Esophagus squamous epithelium (tissue), 5 donors: ENCODE measurements at places on chromosomes 16 and 17.

- no peak for DNase-seq
Observed at GRCh38 chr17:49379926-49380325, 17.9 kb upstream of the ZNF652 start.

DNA sequence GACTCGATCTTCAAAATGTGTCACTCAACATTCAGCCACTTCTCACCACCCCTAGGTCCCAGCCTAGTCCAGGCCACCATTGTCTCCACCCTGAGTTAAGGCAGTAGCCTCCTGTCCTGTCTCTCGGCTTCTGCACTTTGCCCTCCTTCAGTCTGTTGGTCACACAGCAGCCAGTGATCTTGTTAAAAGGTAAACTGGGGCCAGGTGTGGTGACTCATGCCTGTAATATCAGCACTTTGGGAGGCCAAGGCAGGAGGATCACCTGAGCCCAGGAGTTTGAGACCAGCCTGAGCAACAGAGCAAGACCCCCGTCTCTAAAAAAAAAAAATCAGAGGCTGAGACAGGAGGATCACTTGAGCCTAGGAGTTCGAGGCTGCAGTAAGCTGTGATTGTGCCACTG is 25.8 kb downstream of the WWP2 start:
- no peak for DNase-seq

DNA sequence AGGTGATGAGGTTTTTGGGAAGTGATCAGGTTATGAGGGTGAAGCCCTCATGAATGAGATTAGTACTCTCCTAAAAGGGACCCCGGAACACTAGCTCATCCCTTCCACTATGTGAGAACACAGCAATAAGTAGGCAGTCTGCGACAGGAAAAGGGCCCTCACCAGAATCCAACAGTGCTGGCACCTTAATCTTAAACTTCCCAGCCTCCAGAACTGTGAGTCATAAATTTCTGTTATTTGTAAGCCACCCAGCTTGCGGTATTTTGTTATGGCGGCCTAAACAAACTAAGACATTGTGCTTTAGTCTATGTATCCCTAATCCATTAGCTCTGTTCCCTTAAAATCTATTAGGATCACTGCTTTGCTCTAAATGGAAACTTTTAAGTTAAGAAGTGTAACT is 8.5 kb downstream of the SLFN12 start:
- no peak for DNase-seq

DNA sequence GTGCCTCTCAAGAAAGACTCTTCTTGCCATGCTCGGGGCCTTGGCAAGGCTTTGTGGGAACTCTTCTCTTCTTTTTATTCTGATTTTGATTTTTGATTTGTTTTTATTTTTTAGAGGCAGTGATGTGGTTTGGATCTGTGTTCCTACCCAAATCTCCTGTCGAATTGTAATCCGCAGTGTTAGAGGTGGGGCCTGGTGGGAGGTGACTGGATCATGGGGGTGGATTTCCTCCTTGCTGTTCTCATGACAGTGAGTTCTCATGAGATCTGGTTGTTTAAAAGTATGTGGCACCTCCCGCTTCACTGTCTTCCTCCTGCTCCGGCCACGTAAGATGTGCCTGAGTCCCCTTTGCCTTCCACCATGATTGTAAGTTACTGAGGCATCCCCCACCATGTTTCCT is 281.4 kb downstream of the CPPED1 start:
- no peak for DNase-seq

DNA sequence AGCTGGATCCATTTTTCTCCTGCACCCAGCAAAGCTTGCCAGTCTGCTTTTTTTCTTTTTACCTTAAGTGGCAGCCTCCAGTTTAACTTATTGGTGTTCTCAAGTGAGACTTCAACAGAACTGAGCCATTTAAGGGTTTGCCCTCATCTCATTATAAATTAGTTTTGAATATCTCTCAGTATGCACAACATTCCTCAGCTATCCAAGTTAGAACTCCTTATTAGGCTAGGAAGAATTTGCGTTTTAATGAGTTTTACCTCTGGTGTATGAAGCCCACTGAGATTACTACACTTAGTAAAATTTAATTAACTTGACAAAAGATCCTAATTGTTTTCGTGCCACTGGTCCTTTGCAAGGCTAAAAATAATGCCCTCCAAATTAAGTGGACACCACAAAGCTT is 232.4 kb downstream of the CDH11 start:
- no peak for DNase-seq

- no peak for DNase-seq
Observed at GRCh38 chr17:83084621-83085056, 5.2 kb downstream of the METRNL start.

DNA sequence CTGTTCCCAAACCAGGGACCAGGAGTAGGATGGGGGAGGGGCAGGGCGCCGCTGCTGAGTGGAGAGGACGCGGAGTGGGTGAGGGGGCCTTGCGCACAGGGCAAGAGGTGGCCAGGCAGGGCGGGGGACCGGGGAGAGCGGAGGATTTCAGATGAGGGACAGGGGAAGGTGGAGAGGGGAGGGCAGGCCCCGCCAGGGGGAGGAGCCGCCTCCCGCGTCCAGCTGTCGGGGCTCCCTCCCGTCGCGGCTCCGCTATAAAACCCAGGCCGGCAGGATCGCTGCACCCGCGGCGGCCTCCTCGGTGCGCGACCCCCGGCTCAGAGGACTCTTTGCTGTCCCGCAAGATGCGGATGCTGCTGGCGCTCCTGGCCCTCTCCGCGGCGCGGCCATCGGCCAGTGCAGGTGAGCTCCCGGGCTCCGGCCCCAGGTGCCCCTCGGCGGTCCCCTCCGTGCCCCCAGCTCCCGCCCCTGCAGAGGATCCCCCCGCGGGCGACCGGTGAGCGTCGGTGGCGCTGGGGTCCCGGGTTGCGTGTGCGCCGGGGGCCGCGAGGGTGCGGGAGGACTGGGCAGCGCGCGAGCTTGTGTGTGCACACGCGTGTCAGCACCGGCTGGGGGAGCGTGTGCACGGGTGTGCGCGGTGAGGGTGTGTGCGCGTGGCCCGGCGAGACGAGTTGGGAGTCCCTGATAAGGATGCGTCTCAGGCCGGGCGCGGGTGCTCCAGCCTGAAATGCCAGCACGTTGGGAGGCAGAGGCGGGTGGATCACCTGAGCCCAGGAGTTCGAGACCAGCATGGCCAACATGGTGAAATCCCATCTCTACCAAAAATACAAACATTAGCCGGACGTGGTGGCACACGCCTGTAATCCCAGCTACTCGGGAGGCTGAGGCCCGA is at the start of gene CA4:
Gene CA4 (plus strand): TSS at position 283 of the 892 bp plus-strand sequence. CDS start 62 bp downstream, at position 345.
- no peak for DNase-seq

- no peak for DNase-seq
Observed at GRCh38 chr17:59629174-59629573, 9.5 kb downstream of the CLTC start.

GRCh38 chr16:10729104-10730048 is 14.3 kb upstream of the NUBP1 start:
- no peak for DNase-seq

DNA sequence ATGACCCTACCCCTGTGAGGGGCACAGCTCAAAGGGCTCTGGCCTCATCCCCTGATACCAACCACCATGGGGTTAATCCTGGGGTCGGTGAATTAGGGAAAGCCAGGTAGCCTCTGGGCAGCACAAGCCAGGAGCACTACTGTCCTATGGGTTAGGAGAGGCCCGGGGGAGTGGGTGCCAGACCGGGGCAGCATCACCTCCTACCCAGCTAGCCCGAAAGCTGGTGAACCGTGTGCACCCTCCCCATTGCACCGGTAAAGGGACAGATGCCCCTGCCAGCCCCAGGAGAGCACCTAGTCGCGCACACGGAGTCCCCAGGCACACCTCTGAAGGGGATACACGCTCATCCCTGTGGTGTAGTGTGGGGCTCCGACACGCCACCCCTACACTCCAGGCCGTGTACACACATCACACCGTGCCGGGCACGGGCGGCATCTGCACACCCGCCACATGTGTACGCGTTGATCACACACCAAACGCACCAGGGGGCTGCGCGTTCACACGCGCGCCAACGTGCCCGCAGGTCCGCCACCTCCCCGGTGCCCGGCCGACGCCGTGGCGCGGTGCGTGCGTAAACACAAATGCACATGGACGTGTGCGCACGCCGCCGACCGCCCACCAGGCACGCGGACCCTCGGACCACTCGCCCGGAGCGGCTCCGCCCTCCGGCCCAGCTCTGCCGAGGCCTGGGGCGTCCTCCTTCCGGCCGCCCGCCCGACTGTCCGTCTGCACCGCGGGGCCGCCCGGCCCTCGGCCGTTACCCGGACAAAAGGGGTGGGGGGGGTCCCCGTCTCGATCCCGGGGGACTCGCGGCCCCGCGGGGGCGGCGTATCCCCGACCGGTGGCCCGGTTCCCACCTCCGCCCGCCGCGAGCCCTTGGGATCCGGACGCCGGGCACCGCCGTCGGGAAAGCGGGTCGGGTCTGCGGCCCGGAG is 785 bp downstream of the UBALD1 start:
- no peak for DNase-seq

DNA sequence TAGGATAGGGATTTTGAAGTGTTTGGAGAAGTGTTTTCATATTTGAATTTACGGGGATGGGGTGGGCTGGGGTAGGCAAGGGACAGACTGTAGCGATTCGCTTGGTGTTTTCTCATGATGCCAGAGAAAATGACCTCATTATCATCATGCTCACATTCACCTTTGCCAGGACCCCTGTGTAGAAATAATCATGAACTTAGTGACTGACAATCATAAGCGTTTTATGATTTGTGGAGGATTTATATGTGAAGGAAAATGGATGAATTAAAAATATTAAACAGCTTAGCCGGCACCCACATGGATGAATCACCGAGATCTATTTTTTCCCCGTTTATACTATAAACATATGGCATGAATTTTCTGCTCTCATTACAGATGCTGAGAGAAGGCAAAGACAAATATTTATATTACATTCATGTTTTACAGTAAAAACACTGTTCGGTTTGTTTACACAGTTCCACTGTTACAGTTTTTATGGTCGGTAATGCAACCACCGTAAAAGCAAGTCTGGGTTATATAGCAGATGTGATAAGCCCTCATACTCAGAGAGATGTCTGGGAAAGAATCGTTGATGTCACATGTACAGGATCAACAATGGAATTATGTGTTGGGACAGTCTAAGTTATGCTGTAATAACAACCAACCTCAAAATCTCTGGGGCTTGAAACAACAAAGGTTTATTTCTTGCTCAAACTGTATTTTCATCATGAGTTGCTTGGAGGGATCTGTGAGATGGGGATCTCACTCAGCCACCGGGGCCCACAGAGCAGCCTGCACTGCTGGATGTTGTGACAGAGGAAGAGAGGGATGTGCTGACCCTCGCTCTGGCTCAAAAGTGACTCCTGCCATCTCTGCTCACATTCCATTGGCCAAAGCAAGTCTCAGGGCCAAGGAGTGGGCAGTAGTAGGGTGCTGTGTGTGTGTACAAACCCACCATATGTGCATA is 85.1 kb downstream of the WWOX start:
- DNase-seq: no peak

DNA sequence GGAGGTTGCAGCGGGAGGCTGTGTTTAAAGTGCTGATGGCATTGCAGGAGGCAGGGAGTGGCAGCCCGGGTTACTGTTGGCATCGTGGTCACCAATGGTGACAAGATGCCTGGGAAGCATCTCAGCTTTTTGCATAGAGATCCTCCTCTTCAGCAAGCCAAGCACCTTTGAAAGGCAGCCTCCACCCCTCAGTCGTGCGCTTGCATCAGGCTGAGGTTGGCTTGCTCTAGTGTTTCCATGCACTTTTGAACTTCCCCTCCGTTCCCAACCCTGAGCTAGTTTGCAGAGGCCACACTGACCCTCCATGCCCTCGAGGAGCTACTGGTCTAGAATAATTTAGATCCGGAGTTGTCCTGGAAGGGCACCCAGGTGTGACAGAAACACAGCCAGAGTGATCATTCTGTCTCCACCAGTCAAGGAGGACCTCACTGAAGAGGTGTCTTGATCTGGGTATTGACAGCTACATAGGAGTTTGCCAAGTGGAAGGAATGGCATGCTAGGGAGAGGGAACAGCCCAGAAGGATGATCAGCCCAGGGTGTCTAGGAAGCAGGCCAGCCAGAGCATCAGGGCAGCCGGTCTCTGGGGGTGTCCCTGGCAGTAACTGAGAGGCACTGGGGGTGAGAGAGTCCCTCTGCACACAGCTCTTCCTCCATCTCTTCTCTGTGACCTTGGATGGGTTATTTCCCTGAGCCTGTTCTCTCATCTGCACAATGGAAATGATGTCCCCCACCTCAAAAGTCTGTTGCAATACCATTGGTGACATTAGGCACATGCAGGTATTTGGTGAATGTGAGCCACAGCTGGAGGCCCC is 7.7 kb downstream of the BEAN1 start:
- DNase-seq: no peak

DNA sequence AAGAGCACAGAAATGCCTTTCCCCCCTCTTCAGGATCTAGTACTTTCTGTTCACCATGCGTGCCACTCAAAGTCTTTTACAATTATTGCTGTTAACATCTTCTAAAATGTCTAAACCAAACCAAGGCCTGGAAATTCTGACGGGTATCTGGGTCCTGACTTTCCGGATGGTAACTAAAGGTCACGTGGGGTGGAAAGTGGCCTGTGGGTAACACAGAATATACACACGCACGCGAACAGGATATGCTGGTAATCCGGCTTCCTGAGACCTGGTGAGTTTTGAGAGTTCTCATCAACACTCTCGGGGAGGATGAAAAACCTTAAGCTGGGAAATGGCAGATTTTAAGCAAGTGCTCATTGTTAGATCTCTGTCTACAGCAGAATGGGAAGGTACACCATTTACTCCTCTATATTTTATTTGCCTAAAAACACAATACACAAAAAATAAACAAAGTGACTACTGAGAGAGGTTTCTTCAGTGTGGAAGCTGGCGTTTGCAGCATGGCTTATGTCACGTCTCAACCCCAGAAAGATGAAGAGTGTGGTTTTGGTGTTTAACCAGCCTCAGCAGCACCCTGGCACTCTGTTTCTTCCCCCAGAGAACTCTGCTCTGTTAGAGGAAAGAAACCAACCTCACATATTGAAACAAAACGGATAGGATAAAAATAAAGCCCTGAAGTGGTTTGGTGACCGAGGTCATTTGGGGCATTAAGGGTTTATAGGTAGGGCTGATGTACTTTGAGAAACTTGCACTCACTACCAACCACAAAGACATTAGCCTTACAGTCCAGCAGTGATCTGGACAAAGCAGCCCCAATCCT is 37.3 kb downstream of the SMG6 start:
- no peak for DNase-seq

- no peak for DNase-seq
Observed at GRCh38 chr17:80656590-80656989, 112.0 kb downstream of the RPTOR start.

GRCh38 chr16:85754413-85754812 is 3.5 kb upstream of the C16orf74 start:
- no peak for DNase-seq

GRCh38 chr17:38604479-38605403 is 1.0 kb downstream of the SRCIN1 start:
- DNase-seq: no peak

- no peak for DNase-seq
Observed at GRCh38 chr16:3968551-3968950, 88.0 kb upstream of the CREBBP start.

- no peak for DNase-seq
Observed at GRCh38 chr17:68103148-68103547, 67.6 kb downstream of the KPNA2 start.

DNA sequence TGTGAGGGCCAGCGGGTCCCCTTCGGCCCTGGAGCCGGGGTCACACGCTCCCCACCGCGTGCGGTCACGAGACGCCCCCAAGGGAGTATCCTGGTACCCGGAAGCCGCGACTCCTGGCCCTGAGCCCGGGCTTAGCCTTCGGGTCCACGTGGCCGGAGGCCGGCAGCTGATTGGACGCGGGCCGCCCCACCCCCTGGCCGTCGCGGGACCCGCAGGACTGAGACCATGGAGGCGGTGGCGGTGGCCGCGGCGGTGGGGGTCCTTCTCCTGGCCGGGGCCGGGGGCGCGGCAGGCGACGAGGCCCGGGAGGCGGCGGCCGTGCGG is at the start of gene NAGLU:
Gene NAGLU (plus strand): TSS at position 194 of the 324 bp plus-strand sequence. CDS start 32 bp downstream, at position 226.
- DNase-seq: peak; percentile 39
